ENCODE measurements at places on chromosomes 7 and 10.

GRCh38 chr10:35307297-35307696 lies 29.0 kb upstream of the CCNY start:
- no peak for DNase-seq

DNA sequence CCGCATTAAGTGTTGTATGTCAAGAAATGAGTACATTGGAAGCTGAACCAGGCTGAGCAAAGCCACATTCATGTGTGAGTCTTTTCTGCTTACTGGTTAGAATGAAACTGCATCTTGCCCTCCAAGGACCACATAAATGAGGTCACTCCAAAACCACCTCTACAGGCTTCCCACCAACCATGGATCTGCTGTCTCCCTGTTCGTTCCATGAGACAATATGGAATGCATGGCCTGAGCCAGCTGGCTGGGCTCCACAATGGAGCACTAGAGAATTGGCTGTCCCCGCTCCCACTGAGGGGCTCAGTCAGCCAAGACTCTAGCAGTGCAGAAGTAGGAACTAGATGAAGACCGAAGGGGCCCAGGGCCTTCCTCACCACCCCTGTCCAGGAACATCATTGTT lies 120.8 kb downstream of the TNS3 start:
- DNase-seq: no peak

- no peak for DNase-seq
These were observed 4.0 kb upstream of the TAS2R40 start for GRCh38 chr7:143217806-143218205.

- DNase-seq: no peak
These were observed 81.4 kb upstream of the LAMB4 start for GRCh38 chr7:108211382-108212201.

GRCh38 chr7:14305233-14305866 lies 315.9 kb upstream of the ETV1 start:
- no peak for DNase-seq

GRCh38 chr7:74178632-74179031 lies 4.5 kb downstream of the EIF4H start:
- DNase-seq: no peak

DNA sequence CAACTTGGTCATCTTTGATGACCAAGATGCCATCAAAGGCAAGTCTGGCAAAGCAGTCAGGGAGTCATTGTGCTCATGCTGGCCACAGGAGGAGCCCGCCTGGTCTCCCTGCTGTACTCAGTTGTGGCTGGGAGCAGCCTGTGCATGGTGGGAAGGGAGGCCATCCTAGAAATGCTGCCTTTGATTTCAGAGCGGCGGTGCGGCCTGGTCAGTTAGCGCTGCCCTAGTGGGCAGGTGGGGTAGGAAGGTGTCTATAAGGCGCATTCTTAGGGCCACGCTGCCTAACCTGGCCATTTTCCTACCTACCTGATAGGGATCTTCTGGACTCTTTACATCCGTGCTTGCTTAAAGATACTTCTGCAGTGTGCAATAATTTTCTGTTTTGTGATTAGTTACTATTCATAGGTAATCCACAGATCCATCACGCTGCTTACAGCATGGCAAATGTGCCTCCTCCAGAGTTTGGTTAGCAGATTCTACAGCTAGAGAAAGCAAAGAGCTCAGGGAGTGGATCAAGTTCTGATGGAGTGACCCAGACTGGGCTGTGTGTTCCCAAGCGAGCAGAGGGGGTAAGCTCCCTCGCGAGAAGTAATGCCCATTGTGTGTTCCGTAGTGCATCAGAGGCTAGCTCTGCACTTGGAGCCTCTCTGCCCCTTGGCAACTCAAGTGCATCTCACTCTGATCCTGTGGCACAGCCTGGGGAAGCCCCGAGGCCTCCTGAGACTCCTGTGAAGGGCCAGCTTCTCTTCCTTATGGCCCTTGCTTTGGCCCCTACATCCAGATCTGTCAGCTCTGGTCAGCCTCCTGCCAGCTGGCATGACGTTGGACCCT lies 970.1 kb upstream of the ZNF722 start:
- no peak for DNase-seq

DNA sequence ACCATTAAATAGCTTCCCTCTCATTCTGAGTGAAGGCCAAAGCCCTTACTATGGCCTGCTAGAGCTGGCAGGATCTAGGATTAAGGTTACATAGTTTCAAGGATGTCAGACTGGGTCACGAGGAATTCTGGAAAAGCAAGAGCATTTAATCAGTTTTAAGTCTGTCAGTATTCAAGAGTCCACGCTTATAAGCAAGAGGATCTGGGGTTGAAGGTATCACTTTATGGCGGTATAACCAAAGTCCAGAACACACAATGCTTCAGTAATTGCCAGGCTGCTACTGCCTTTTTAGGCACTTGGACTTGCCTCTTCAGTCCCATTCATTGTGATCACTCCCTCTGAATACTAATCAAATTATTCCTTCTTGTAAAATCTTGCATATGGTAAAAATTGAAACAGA lies 101.0 kb downstream of the HBP1 start:
- no peak for DNase-seq

- DNase-seq: no peak
These were observed 7.7 kb downstream of the VWA2 start for GRCh38 chr10:114246679-114247305.

DNA sequence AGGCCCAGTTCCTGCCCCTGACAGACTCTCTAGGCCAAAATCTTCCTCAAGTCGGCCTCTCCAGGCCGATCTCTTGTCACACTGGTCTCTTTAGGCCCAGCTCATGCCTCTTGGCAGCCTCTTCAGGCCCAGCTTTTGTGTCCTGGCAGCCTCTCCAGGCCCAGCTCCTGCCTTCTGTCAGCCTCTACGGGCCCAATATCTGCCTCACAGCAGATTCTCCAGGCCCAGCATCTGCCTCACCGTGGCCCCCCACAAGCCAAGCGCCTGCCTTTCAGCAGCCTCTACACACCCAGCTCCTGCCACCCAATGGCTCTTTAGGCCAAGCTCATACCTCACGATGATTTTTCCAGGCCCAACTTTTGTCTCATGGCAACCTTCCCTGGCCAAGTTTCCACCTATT lies 33.0 kb upstream of the VKORC1L1 start:
- no peak for DNase-seq

All from HS-27A (cell line).